ENCODE measurements at places on chromosomes 1 and 21. TPM values are rescaled to one million over a fixed set of nuclear protein-coding genes. Genes with fewer than 3 reads are reported as not detected.

Gene MAB21L3
- total RNA-seq: not detected

Gene TSPEAR
- total RNA-seq: not detected

Gene CBR3
- 1.6 TPM for total RNA-seq

Gene PTAFR
- total RNA-seq: 2.1 TPM

Gene LRRC71
- not detected for total RNA-seq

Gene PGLYRP4
- not detected for total RNA-seq

Gene CHRNB2
- under 0.01 TPM for total RNA-seq

Gene MSH4
- total RNA-seq: 1.0 TPM

Measured in skeletal muscle tissue (tissue), 5 donors.